ENCODE measurements at places on chromosomes 1 and 21.

DNA sequence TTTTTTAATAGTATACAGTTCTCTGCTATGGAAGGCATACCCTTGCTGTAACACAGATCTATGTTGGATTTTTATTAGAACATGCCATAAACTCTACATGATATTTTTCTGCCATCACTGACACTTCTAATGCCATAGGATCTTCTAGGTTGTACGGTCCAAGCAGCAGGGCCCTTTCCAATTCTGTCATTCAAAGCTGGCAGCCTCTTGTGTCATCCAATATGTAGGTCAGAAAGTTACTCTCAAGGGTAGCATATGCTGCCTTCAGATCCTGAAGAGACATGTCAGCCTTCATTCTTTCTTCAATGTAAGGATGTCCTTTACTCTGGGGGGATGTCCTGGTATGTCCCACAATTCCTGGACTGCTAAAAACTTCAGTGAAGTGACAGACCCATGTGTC, 629.2 kb upstream of the USP24 start:
- no peak for DNase-seq

GRCh38 chr1:181334724-181335123, 148.6 kb upstream of the CACNA1E start:
- DNase-seq: no peak

GRCh38 chr1:3415260-3416090, 39.0 kb upstream of the ARHGEF16 start:
- no peak for DNase-seq

GRCh38 chr1:243974451-243975292, 76.4 kb upstream of the ZBTB18 start:
- no peak for DNase-seq

Measured in NCI-H446 (cell line).